ENCODE measurements at places on chromosomes 1 and 21. TPM values are rescaled to one million over a fixed set of nuclear protein-coding genes. Genes with fewer than 3 reads are reported as not detected.

The HSD17B7 gene
- 18.0 TPM for total RNA-seq

The INKA2 gene
- 5.0 TPM for total RNA-seq

The GNG12 gene
- total RNA-seq = 322 TPM

The SAMD13 gene
- 2.8 TPM for total RNA-seq

The HMGCS2 gene
- not detected for total RNA-seq
